Psoas muscle (tissue), 8 donors: ENCODE measurements at places on chromosomes 1 and 21. TPM values are rescaled to one million over a fixed set of nuclear protein-coding genes. Genes with fewer than 3 reads are reported as not detected.

C1orf105 gene
- 0.31 TPM for polyA plus RNA-seq

CTSK gene
- 3.4 TPM for polyA plus RNA-seq

ESPN gene
- not detected for polyA plus RNA-seq

CLDN19 gene
- polyA plus RNA-seq = 0.34 TPM

CA6 gene
- polyA plus RNA-seq = not detected

RGS16 gene
- polyA plus RNA-seq = 0.86 TPM

KCNJ9 gene
- polyA plus RNA-seq = not detected

HFM1 gene
- 0.08 TPM for polyA plus RNA-seq

HSF2BP gene
- polyA plus RNA-seq = 0.32 TPM

ZNF697 gene
- 2.0 TPM for polyA plus RNA-seq

OR2M2 gene
- not detected for polyA plus RNA-seq

FMOD gene
- polyA plus RNA-seq = 3.0 TPM

- no peak for DNase-seq
Measured at GRCh38 chr1:229253151-229253974, 17.5 kb upstream of the RAB4A start.

- no peak for DNase-seq
Measured at GRCh38 chr21:36945496-36946138, 20.9 kb downstream of the HLCS start.

DNA sequence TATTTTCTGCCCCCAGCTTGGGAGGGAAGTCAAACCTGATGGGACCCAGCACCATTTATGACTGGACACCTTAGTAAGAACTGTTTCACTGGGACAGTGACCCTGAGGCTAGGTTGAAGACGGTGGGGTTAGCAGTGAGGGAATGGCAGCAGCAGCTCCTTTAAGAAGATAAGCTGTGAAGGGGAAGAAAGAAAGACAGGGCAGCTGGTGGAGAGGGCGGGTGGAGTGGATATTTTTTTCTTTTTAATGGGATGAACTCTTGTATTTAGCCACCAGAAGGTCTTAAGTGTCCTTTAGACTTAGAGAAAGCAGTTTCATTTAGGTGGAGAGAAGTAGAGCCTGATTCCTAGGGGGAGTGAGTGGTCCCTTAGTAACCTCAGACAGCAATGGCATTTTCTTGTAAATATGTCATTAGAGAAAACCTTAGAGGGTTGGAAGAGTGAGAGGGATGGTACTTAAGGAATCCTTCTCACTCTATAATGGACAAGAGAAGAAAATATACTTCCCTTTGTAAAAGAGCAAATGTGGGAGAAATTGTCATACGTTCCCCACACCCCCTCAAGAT, 187.5 kb downstream of the HHAT start:
- no peak for DNase-seq

DNA sequence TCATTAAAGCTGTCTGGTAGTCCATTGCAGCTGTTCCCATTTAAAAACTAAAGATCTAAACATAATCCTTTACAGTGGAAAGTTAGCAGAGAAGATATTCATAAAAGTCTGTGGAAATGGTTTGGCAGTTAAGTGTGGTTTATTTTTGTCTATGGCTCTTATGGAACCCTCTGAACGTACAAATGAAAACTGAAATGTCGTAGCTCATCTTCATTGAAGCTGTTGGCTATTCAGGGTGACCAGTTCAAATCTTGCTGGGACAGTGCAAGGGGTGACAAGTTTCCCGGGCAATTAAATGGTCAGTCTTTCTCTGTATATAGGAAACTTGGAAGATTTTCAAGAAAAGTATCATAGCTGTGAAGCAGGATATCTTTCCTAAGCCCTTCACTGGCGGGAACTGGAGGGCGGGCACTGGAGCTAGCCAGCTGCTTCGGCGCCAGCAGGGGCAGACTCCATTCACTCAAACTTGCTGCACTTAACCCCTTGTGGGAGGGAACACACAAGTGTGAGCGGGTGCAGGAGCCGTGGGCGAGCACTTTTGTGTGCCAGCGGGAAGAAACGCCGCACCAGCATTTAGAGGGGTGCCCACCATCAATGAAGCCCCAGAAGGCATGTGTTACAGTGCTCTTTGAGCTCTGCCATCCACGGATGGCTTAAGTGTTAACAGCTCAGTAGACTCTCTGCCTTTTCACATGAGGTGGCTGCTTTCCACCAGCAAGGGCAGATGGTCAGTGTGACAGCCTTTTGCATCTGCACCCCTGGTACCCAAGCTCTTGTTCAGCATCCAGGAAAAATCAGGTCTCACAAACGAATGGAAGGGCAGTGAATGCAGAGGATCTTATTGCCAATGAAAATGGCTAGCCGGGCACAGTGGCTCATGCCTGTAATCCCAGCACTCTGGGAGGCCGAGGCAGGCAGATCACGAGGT, 232.1 kb upstream of the KAZN start:
- DNase-seq = peak; percentile 74

DNA sequence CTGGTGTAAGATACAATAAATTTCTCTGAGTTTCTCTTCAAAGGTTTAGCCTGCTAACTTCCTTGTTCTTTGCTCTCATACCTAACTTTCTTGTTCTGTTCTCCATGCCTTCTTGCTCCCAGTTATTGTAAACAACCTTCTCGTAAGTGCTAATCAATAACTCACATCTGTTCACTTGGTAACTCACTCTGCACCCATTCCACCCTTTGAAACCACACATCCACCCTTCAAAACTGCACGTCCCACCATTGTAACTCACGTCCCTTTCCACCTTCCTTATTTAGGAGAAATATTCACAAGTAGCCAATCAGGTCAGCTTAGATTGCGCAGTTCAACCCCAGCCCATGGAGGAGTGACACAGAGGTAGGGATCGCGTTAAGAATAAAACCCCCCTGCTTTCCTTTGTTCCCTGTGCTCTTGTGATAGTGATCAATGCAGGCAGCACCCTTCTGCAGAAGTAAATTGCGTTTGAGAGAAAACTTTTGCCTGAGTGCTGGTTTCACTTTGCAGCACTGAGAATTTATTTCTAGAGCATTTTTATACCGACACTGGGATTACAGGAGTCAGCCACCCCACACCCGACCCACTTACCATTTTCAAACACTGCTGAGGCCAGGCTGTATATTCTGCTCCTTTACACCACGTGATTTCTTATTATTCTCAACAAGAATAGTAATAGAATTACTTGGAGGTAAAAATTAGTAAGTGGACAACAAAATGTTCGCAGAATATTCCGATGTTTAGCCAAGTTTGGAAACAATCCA, 789.2 kb upstream of the RGS18 start:
- no peak for DNase-seq

DNA sequence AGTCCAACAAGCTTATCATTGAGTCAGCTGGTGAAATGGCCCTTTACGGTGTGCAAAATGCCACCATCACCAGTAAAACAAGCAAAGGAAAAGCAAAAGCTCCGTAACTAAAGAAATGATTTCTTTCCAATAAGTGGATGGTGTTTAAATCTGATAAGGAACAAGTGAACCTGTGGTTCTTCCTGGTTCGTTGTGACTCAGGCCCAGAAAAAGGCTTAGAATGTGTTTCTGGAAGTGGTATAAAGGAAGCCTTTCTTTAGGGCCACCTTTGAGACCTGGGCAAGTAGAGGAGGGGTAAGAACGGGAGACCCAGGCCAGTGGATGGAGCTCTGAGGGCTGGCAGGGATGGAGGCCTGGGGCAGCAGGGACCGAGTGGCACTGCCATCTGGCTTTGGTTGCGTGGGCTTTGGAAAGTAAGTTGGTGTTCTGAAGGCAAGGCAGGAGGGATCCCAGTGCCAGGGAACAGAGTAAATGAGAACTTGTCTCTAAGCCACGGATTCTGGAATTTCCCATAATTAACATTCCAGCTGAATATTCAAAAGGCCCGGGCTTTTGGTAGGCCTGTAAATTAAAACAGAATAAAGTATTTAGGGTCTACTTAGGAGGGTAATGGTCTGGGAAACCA, 87.9 kb upstream of the LMO4 start:
- no peak for DNase-seq

GRCh38 chr1:203034422-203035110, 8.3 kb downstream of the PPFIA4 start:
- no peak for DNase-seq

DNA sequence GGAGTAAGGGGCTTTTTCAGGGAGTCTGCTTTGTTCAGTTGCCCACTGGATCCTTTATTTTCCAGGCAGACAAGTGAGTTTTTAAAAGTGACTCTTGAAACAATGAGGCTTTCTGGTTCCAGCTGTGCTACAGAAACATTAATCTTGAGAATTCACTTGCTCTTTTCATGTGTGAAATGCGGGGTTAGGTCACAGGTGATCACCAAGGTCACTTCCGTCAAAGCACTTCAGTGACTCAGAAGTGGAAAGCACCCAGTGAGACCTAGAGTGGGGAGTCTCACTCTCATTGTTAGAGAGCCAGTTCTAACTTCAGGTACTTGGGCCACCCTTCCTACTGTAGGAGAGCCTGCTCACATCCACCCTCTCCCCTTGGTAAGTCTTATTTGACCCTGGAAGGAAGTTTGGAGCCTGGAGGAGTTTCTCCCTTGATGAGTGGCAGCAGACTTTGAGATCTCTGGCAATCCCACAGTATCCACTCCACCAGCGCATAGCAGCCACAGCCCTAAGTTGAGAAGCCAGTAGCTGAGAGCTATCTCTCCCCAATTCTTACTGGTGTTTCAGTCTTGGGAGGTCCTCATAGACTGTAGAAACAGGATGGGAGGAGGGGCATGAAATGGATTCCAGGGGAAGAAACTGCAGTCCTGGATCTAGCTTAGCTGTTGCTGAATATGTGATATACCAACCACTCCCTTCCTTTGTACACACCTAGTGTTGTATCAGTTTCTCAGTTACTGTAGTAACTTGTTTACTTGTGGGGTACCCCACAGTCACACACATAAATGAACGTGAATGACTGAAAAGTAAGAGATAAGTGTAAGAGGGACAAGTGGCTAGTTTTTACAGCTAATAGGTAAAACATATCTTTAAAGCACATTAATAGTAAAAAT, 3.1 kb downstream of the TACSTD2 start:
- no peak for DNase-seq

- DNase-seq = peak; percentile 33
Measured at GRCh38 chr1:154847891-154848290, 22.2 kb downstream of the KCNN3 start.

DNA sequence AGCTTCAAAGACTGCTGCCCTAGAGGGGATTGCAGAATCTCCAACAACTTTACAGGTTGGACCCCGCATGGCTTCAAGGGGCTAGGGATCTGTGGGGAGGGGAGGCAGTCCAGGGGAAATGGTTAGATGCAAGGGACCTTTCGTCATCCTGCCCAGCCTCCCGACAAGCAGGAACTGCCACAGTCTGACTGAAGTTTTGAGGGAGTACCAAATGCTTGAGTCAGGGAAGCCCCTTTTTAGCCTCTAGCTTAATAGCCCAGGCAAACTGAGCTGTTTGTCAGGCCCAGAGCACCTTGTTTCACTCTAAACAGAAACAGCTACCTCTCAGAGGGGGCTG, 1.1 kb downstream of the TOR3A start:
- no peak for DNase-seq

GRCh38 chr21:37551331-37551992, 184.9 kb downstream of the DYRK1A start:
- no peak for DNase-seq

DNA sequence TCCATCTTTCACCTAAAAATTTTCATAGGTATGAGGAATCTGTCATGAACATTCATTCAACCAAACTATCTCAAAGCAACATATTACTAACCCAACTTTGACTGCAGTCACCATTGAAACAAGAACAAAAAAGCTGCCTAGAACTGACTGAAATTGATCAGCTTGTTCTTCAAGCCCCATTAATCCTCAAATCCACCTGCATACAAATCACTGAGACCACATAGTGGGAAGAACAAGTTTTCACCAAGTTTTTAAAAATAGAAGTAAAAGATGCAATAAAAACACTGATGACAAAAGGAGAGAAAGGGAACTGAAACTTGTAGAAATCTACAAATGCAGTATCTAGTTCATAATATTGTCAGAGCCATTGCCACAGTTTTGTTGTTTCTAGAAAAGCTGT, 6.1 kb downstream of the SORT1 start:
- no peak for DNase-seq

DNA sequence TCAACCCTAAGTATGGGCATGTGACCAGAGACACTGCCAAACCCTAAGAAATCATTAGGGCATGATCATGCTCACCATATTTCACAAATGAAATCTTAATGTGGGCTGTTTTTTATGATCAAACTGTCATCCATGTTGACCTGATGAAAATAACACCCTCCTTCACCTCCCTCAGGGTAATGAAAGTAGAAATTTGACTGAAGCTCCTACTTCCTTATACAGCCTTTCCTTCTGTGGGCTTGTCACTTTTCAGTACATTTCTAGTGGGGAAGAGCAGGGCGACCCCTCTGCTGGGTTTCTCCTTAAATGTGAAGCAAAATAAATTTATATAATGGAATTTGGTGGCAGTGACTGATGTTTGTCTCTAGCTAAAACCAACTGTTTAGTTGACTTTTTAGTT, 25.9 kb downstream of the IVNS1ABP start:
- no peak for DNase-seq

DNA sequence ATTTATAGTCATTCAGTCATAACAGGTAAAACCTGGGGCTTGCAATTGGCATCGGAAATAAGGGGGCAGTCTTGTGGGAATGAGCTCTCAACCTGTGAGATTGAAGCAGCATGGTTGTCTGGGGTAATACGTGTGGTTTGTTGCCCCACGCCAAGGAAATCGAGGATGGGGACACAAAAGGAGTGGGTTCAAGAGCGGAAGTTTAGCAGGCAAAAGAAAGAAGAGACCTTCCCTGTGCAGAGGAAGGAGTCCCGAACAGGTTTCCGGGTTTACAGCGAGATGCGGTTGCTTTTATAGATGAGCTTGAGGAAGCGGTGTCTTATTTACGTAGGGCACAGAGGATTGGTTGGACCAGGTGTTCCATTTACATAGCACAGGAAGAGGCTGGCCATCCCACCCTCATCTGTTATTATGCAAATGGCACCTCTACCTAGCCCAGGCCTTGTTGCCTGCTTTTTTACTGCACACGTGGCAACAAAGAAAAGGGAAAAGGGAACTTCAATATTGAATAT, 37.3 kb downstream of the IFNAR1 start:
- DNase-seq = no peak

- DNase-seq = no peak
Measured at GRCh38 chr1:207314816-207315215, 6.7 kb upstream of the CD55 start.

GRCh38 chr1:30144831-30145230, 578.6 kb downstream of the MATN1 start:
- DNase-seq = no peak

DNA sequence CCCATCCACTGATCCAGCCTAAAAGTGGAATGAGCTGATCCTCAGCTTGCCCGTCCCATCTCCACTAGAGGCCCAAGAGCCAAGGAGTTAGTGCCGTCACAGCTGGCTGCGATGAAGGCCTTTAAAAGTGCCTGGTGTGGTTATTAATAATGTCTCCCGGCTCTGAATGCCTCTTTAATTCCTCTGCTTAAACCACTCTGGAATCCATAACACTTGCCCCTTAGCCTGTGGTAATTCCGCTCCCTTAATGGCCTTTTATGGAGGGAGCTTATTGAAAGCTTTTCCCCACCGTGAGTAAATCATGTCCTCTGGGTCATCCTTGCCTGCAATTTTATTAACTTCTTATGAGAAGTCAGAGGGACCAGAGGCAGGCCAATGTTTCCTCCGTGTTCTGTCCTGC, 55.4 kb downstream of the UBIAD1 start:
- no peak for DNase-seq
